ENCODE measurements at places on chromosomes 1 and 21.

- DNase-seq: no peak
Observed at GRCh38 chr1:235111107-235111506, 17.5 kb downstream of the TOMM20 start.

DNA sequence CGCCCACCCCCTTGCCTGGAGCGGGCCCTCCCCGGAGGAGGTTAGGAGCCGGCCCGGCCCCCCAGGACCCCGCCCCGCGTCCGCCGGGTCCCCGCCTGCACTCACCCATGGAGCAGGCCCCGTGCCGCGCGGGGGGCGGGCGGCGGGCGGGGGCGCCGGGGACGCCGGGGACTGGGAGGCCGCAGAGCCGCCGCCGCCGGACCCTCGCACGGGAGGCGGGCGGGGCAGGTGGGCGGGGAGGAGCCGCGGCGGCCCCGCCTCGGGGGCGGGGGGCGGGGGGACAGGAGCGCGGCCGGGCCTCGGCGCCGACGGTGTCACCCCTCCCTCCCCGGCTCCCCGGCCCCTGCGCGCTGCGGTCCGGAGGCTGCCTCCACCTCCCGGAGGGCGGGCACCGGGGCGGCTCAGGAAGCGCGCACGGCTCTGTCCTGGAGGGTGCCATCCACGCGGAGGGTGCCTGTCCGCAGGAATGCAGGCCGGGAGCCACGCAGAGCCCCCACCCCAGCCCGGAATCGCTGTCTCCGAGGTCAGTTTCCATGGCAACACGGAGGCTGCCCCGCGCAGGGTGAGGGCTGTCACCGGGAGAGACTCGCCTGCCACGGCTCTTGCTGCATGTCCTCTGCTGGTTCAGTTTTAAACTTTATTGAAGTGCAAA is 5.9 kb upstream of the PLEKHG5 start:
- DNase-seq: peak; percentile 83

DNA sequence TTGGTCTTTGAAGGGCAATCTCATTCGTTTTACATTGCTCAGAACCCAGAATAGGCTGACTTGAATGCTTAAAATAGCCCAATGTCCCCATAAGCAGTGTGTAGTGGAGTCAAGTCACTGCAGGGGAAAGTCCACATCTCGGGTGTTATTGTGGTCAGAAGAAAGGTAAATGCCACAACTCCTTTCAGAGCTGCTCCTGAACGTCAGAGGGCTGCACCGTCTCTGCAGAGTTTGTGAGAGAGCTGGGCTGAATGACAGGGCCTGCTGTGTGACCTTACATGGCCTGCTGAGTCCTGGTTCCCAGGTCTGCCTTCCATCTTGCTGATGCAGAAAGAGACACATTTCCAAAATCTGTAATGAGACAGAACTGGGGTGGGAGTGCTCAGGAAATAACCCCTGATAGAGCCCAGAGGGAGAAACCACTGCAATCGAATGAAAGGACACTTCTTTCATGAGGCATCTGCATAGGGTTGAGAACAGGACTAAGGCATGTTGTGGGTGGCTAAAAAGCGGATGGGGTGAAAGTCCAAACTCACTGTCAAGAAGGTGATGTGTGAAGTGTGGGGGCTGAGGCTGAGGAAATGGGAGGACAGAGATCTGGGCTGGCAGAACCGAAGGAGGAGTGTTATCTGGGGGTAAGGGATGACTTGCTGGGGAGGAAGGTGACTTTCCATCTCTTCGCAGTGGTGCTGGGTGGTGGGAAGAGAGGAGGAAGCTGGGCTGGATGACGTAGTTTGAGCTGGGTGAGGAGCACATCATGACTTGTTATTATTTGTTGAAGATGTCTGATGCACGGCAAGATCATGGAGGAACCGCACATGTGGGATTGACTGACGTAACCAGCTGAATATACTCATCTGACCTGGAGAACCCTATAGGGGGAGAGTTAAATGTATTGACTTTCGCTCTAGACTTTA is 33.7 kb downstream of the XCL2 start:
- no peak for DNase-seq

GRCh38 chr21:45826676-45827301 is 154.8 kb upstream of the COL6A1 start:
- no peak for DNase-seq
